Activated CD4-positive, alpha-beta T cell treated with anti-CD3 and anti-CD28 coated beads, Interleukin-2, Interleukin-4, amounts not matched to agents 100 ng/mL and 50 ng/mL, durations not matched to agents 16 hours and 8 hours (primary cell): ENCODE measurements at places on chromosomes 11 and 22.
A peak's percentile ranks its signal among the peaks of the same experiment; 100 is the strongest.

DNA sequence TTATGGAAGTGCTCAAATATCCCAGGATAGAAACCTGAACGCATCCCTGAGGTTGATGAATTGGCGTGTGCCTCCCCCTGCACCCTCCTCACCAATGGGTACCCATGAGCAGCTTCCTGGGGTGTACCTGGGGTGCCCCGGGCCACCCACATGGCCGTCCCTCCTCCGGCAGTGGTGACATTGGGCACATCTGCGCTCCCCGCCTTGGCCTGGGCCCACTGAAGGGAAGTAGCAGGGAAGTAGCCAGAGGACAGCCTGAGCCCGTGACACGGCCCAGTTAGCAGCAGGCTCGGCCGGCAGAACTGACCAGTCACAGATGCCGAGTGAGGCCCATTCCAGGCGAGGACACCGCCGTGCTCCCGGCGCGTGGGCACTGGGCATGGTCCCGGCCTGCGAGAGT is 16.7 kb downstream of the MRPL23 start:
- no peak for DNase-seq

DNA sequence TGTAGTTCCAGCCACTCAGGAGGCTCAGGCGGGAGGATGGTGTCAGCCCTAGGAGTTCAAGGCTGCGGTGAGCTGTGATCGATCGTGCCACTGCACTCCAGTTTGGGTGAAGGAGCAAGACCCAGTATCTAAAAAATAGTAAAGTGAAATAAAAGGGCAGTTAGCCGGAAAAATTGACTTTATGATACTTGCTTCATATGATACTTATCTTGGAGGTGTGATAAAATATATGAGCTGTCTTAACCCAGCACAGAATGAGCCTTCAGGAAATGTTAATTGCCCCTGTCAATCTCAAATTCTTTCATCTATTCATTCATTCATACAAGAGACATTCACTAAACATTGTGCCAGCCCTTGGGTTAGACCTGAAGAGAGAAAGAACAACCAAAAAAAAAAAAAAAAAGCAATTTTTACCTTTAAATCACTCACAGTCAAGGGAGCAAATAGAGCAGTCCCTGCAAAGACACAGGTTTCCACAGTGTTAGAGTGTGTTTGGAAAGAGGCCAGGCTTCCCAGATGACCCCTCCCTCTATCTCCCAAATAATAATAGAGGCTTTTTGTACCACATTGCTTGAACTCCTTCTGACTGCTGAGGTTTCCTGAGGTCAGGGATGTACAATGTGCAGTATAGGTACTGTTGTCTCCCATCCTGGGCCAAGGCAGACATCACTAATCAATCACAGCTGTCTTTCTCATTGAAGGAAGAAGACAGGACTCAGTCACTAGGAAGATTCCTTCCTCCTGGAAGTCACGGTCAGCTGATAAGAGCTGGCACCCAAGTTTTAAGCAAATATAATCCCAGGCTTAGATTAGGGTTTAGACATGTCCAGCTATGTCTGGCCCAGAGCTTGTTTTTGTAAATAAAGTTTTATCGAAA is 454.6 kb downstream of the MIAT start:
- no peak for DNase-seq

- DNase-seq: no peak
These were observed 65.8 kb downstream of the DKK3 start for GRCh38 chr11:11942668-11943067.

GRCh38 chr11:42255906-42256305 is 796.5 kb upstream of the LRRC4C start:
- DNase-seq: no peak

- no peak for DNase-seq
These were observed 4.0 kb downstream of the OR4X2 start for GRCh38 chr11:48248902-48249301.

DNA sequence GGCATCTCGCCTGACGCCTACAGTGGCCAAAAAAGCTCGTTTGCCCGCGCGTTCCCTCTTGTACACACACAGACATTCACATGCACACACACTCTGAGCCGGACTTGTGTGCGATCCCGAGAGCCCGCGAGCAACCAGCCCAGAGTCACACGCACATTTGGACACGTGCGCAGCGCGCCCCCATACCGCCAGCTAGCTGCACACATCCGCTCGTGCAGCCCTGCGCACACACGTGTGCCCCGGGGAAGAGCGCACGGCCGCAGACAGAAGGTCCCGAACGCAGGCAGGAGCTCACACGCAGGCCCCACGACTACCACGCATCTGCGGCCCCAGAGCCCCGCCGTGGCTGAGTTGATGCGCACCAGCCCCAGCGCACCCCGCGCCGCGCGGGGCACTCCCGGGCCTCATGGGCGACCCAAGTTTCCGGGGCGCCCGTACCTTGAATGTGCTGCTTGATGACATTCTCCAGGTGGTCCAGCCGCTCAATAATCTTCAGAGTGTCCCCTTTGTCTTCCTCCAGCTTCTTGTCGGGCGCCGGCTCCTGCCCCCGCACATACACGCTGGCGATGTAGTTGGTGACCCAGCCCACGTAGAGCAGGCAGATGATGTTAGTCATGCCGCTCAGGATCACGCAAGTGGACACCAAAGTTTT is 758 bp downstream of the GALNT18 start:
- peak; percentile 48 for DNase-seq
